ENCODE measurements at places on chromosomes 1 and 21. TPM values are rescaled to one million over a fixed set of nuclear protein-coding genes. Genes with fewer than 3 reads are reported as not detected.
A peak's percentile ranks its signal among the peaks of the same experiment; 100 is the strongest.

DNA sequence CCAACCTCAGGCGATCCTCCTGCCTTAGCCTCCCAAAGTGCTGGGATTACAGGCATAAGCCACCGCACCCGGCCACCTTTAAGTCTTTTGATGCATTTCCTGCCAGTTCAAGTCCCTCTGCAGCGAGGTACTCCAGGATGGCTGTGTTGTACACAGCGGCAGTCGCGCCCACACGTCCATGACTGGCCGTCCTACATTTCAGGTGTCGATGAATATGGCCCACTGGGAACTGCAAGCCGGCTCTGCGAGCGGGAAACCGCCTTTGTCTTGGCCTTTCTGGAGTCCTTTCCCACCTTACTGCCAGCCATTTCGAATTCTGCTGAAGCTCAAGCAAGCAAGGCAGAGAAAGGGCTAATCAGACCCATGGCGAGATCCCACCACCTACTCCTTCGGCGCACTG, 34.6 kb downstream of the TRAPPC10 start:
- no peak for DNase-seq

- DNase-seq, result no peak
Measured at GRCh38 chr1:151893176-151893924, 16.0 kb downstream of the THEM4 start.

DNA sequence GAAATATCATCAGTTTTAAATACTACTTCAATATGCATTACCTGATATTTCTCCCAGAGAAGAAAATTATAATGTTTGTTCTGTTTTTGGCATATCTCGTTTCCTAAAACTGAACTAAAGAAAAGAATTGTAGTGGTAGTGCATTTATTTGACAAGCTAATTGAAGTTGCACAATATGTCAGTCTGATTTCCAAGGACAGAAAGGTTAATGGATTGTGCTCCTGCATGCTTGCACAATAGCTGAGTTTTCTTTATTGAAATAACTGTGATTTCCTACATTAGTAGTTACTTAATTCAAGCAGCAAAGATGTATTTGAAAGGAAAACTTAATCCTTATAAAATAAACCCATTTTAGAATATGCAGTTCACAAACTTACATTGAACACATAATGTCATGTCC, 2047.7 kb downstream of the NCAM2 start:
- no peak for DNase-seq

DNA sequence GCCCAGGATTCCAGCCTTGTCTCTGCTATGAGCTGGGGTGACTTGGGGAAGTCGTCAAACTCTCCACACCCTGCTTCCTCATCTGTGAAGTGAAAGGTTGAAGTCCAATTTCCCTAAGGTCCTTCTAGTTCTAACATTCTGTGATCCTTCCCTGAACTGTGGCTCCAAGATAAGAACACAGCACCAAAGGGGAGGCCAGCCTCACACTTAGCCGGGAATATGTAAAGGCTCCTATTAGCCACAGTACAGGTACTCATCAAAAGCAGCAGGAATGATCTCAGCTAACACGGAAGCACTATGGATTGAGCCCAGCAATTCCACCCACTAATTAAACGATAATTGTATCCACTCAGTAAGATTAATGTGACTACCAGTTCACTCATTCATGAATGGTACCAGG, 4.0 kb downstream of the SLC30A10 start:
- peak; percentile 30 for DNase-seq

GRCh38 chr1:47622776-47623556, 185.1 kb downstream of the FOXD2 start:
- peak; percentile 1 for DNase-seq

DNA sequence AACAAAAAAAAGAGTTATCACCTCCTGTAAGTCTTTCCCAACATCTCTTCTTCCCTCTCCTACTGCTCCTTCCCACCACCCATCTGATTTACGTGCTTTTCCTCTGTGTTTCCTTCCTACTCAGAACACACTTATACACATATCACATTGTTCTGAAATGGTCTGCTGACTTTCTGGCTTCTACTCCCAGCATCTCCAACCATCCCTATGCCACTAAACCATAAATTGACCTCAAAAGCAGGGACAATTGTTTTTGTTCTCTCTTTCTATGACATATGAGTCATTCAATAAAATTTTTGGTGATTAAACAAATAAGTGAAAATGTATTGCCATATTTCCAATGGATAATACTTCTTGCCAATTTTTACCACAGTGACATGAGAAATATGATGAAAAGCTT, 8.2 kb downstream of the GOLPH3L start:
- no peak for DNase-seq

DNA sequence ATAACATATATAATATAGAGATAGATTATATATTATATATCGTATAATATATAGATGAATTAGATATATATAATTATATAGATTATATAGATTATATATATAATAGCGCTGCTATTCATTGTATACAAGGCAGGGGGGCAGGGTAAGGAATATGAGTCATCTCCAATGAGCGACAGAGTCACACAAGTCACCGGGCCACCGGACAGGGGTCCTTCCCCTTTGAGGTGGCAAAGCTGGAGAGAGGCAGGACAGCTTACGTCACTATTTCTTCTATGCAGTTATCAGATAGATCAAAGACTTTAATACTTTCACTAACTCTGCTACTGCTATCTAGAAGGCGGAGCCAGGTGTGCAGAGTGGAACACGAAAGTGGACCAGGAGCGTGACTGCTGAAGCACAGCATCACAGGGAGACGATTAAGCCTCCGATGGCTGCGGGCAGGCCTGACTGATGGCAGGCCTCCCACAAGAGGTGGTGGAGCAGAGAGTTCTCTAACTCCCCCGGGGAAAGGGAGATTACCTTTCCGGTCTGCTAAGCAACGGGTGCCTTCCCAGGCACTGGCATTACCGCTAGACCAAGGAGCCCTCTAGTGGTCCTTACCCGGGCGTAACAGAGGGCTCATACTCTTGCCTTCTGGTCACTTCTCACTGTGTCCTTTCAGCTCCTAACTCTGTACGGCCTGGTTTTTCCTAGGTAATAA, 2154.7 kb downstream of the MRPL39 start:
- DNase-seq, result no peak

- DNase-seq, result no peak
Measured at GRCh38 chr1:11691928-11692711, 610 bp downstream of the DRAXIN start.

DNA sequence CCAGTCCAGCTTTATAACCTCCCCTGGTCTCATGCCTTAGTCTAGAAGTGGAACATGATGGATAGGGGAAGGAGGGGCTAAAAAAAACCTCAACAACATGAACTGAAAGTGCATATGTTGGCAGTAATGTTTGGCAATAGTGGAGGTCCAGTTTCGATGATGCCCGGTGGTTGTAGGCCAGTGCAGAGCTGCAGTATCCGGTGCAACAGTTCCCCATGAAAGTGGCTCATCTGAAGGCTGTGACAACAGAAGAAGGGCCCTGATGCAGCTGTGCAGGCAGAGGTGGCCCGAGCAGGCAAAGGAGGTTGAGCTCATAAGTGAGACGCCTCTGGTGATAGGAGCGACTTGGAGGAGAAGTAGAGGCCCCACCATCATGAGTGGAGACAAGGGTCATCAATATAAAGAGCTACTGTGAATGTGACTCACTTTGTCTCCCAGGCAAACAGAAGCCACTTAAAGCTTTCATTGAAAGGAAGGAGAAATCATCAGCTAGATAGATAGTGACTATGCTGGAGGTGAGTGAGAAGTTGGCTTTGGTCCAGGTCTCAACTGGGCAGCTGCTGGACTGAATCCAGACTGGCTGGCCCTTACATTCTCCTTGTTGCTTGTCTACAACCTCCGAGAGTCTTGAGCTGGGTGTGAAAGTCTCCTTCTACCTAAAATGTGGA, 10.2 kb upstream of the CREG1 start:
- DNase-seq, result peak; percentile 46

GRCh38 chr1:193437785-193438184, 251.4 kb upstream of the B3GALT2 start:
- no peak for DNase-seq

GRCh38 chr1:165537356-165538109, 6.3 kb upstream of the LRRC52 start:
- DNase-seq, result no peak

- peak; percentile 1 for DNase-seq
Measured at GRCh38 chr1:230832476-230832875, 35.8 kb downstream of the C1orf198 start.

DNA sequence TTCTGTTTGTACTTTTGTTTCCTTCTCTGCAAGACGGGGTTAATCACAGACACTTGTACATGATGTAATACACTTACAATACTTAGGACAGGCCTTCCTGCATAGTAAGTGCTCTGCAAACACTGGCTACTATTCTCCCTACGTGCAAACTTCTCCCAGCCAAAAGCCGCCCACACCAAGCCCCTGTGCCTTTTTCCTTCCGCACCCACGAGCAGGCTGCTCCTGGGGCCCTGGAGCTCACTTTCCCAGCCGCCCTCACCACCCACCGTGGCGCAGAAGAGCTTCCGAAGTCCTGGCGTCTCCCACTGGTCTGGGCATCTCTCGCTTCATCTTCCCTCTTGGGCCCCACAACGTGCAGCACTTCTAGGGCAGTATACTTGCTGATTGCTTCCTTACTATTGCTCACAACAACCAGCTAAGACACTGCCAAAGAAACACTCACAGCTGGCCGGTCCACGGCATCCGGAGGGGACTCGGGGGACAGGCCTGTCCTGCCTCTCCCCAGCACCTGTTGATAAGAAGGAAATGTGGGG, 22.5 kb upstream of the GPR157 start:
- no peak for DNase-seq

GRCh38 chr1:63362578-63362977, 4.8 kb upstream of the ALG6 start:
- DNase-seq, result no peak

DNA sequence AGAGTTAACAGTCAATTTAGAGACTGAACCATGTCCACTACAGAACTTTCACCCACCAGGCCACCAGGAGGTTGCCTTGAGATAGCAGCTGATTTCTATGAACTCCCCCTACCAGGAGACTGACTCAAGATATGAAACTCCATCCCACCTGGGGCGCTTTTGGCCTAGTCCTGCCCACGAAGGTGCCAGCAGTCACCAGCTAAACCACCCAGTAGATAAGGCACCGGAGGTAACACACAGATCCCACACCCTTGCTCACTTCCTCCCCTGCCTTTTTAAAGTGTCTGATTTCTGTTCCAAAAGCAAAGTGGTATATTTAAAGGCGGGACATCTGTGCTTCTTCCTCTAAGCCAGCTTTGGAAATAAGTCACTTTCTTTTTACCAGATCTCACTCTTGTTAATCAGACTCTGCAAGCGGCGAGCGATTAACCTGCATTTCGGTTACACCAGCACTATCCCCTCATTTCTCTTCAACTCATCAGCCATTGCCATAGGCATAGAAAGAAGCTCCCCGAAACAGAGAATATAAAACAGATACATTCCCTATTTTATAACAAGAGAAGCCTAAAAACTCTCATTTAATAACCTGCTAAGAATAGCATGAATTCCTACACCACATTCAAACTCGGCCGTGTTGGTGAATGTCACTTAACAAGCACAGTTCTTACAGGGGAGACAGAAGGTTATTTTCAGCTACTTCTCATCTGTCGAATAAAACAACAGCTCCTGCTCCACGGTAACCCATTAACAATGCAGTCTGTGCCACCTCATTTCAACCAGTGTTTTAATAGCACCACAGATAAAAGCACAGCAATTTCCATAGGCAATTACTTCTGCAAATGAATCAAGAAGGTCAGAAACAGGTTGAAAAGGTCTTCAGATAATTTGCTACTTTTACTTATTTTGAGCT, 318.1 kb downstream of the KCNH1 start:
- no peak for DNase-seq

- peak; percentile 48 for DNase-seq
Measured at GRCh38 chr1:230753586-230754251, 6.5 kb downstream of the CAPN9 start.

DNA sequence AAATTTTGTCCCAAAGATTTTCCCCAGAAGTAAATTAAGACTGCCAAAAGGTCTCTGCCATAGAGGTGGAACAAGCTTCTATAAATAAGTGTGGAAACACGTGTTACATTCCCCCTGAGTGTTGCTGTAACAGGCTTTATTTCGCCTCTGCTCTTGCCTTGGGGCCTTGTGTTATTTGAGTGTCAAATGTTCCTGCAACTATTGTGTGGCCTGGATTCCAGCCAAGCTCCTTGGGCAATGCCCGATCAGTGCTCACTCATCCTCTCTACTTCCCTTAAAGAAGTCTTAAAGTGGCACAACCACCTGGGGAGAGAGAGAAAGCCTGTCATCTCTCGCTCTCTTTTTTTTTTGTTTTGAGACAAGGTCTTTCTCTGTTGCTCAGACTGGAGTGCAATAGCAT, 156.7 kb downstream of the NR5A2 start:
- peak; percentile 87 for DNase-seq

- DNase-seq, result no peak
Measured at GRCh38 chr1:58318157-58319005, 228.1 kb downstream of the OMA1 start.

DNA sequence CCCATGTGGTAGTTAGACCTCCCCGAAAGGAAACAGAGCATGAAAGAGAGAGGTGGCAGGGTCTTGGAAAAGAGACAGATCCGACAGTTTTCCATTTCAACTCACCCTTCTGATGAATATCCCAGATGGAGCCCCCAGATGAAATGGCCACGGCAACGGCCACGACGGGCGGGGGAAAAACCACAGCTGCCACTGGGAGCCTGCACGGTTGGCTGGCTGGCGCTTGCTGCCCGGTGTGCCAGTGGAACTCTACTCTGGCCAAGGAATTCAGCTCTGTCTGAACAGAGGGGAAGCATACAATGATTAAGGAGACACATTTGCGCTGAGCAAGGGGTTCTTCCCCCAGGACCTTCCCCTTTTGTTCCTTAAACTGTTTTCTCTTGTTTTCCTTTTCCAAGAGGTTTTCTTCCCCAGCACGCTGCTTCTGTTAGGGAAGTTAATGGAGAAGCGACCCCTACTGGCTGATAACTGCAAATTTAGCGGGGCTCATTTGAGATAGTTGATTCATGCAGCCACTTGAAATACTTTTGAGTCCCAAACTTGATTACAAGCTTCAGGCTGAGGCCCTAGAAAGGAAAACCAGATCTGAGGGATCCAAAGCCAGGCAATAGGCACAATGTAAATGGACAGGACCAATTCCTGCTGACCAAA, 1122.5 kb downstream of the NCAM2 start:
- DNase-seq, result no peak

The TFF3 gene
- total RNA-seq, result 1,342 TPM

The CLCA4 gene
- total RNA-seq, result 0.20 TPM

The TNFSF4 gene
- total RNA-seq, result 1.5 TPM

The LYPD8 gene
- total RNA-seq, result not detected

The HDGF gene
- total RNA-seq, result 170 TPM

The CLDN17 gene
- not detected for total RNA-seq

The COA7 gene
- total RNA-seq, result 13.7 TPM

The FAM167B gene
- total RNA-seq, result 7.6 TPM

The ANKRD65 gene
- total RNA-seq, result 10.1 TPM

The OR2L3 gene
- total RNA-seq, result not detected

The TMEM61 gene
- total RNA-seq, result 2.3 TPM

The GPR37L1 gene
- 0.14 TPM for total RNA-seq

The TMPRSS3 gene
- 10.5 TPM for total RNA-seq

The ALDH9A1 gene
- 77.3 TPM for total RNA-seq

The FMO4 gene
- total RNA-seq, result 3.6 TPM

The FAM72C gene
- total RNA-seq, result 0.58 TPM

The AMY2A gene
- 0.98 TPM for total RNA-seq
